Bronchial epithelial cell (primary cell): ENCODE measurements at places on chromosomes 2 and 18.

DNA sequence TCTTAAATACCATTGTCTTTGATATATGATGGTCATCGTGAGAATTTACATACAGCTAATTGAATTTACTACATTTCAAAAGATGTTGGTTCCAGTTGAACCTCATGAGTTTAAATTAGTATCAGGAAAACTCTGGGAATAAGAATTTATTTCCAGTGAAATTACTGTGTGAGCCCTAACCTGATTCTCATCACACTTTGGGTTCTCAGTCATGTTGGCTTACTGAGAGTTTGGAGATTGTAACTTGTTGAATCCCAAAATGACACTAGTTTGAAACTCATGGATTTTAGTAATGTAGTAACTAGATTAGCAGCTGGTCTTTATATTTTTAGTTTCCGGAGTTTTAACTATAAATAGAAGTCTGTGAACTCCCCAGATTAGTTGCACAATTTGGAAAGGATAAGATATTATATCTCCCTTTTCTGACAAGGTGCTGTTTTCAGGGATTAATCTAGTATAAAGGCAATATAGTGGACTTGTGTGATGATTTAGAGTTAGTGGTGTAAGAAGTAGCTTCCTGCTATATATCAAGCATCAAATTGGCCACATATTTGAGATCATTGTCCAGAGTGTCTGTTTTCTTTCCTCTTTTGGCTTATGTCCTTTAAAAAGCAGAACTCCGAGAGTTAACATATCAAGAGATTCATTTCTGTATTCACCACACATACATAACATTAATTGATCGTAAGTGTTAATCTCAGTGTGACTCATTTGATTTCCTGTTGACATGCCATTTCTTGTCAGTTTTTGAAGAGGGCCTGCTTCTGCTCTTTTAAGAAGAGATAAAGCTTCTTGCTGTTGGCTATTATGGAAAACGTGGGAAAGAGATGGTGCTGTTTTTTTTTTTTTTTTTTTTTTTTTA lies 15.7 kb downstream of the NDUFV2 start:
- DNase-seq, result peak; percentile 87

DNA sequence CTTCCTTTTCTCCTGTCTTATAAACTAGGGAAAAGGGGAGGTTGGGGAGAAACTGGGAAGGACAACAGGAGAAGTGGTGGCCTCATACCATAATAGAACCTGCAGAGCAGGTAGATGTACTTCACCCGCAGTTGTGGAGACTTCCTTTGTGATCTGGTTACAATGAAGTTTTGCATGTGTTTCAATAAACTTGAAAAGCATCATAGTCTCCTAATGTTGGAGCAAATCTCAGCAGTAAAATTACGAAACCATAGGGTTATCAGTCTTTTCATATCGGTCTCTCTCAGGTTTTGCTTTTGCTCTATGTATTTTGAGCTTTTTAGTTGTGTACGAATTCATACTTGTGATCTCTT lies 30.5 kb downstream of the ANO7 start:
- DNase-seq, result no peak

DNA sequence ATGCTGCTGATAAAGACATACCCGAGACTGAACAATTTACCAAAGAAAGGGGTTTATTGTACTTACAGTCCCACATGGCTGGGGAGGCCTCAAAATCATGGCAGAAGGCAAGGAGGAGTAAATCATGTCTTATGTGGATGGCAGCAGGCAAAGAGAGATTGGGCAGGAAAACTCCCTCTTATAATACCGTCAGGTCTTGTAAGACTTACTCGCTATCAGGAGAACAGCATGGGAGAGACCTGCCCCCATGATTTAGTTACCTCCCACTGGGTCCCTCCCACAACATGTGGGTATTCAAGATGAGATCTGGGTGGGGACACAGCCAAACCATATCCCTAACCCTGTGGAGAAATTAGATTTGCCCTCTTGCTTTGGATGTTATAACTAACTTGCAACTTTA lies 1068.0 kb upstream of the ZEB2 start:
- no peak for DNase-seq

DNA sequence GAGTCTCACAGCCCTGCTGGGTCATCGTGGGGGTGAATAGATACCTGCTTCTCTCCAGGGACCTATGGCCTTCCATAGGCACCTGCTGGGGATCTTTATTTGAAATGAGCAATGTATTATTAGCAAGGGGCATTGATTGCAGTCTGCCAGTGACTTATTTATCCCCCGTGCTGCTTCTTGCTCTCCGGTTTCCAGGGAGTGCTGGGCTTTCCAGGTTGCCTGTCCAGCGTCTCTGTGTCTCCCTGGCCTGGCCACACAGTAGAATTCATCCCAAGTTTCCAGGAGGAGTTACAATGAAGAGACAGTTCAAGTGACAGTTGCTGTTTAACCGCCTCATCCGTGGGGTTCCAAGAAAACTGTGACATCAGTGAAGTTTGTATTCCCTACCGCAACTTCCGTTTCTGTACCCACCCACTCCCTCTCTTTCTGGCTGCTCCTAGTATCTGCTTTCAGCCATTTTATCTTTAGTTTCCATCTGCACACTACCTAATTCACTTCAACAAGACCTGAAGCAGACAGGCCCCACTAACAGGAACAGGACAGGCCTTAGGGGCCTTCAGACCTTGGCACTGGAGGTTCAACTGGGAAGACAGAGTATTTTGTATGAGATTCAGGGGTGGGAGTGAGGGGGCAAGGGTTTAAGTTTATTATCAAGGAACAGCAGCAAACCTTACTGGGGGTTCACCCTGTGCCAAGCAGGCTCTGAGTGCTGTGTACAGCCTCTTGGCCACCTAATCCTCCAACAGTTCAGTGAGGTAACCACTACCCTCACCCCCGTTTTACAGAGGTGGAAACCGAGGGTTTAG lies 134.8 kb downstream of the PRKCE start:
- DNase-seq, result no peak

GRCh38 chr2:96108541-96109360 lies 7.6 kb downstream of the ADRA2B start:
- DNase-seq, result no peak

GRCh38 chr2:241494311-241494908 lies 14.0 kb downstream of the STK25 start:
- DNase-seq, result no peak

DNA sequence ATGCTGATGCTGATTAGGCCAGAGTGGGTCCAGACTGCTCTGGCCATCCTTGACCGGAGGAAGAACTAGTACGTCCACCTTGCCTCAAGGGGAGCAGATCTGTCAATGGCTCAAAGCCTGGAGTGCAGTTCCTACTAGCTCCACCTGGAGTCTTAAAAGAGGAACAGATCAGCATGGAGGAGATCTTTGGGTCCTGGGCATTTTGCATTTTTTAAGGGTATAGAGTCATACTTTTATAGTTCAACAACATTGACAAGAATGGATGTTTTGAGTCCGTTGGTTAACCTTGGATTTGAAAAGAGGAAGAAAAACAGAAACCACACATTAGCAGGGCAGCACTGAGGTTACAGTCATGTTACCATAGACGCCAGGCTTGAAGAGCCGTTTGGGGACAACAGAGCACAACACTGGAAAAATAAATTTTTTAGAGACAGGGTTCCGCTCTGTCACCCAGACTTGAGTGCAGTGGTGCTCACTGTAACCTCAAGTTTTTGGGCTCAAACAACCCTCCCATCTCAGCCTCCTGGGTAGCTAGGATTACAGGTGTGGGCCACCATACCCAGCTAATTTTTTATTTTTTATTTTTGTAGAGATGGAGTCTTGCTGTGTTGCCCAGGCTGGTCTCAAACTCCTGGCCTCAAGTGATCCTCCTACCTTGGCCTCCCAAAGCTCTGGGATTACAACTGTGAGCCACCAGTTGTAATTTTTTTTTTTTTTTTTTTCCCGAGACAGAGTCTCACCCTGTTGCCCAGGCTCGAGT lies 78.5 kb downstream of the PRKCE start:
- peak; percentile 35 for DNase-seq

DNA sequence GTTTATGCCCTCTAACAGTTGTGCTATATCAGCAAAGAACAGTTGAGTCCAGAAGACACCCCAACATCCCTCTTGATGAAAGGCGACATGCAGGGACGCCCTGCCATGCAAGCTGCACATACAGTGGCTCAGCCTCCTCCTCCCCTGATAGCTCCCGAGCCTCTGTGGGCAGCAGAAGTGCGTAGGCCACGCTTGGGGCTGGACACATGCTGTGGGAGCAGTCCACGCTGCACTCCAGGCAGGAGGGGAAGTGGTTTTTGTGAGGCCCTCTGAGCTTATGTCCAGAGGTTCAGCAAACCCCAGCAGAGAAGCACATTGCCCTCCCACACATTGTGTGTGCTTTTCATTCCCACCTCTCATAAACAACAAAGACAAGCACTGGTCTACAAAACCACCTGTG lies 162.1 kb downstream of the SEPTIN10 start:
- no peak for DNase-seq

- DNase-seq, result no peak
These were observed 26.2 kb upstream of the SNORC start for GRCh38 chr2:232843834-232844233.

DNA sequence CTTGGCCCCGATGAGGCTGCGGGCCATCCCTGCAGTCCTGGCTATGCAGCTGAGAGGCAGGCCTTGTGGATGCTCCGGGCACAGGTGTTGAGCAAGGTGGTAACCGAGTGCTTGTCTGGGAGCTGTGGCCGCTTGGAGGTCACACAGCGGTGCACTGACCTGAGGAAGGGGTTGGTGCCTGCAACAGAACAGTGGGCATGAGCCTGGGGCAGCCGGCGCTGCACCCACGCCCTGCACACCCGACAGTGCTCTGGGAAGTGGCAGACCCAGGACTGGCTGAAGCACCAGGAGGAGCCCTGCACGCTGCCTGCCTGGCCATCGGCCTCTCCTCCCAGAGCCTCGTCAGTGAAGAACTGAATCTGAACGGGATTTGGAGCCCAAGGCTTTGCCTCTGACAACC lies 8.2 kb upstream of the POTEE start:
- no peak for DNase-seq

DNA sequence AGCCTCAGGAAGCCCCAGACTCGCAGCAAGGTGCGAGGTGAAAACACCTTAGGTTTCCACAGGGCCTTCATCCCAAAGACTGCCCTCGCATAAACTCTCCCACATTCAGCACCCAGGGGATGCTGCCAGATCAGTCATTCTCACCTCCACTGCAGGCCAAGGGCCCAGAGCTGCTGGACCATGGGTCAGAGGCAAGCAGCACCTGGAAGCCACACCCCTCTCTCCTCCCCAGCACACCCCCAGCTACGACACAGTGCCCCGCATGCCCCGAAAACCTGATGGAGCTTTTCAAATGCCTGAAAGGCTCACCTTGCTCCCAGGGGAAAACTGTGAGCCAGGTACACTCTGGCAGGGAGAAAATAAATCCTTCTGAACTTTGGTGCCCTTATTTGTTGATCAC lies 31.9 kb upstream of the LDLRAD4 start:
- no peak for DNase-seq

- DNase-seq, result no peak
These were observed 25.1 kb upstream of the AAK1 start for GRCh38 chr2:69668598-69668997.

DNA sequence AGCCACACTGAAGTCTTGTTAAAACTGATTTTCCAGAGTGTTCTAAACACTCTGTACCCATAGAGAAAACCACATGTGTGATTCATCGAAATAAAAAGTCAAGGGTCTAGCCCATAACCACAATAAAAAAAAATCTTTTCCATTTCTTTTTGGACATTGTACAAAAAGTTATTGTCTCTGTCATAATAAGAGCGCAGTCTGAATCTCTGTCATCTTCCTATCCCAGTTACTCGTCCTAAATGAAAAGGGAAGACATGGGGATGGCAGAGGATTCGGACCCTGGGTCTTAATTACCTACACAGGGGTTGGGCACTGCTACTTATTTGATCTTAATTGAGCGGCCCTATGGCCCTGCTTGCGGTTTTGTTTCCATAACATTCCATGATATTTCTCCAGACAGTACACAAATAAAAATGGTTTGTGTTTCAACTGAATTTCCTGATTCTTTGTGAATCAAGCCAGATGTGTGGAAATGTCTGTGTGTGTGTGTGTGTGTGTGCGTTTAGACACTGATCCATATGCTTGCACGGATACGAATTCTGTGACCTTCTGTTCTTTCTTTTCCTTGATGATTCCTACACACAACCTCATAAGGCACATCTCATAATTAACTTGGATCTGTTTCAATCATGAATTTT lies 133.4 kb upstream of the SPATS2L start:
- DNase-seq, result no peak
